SW480 (cell line): ENCODE measurements at places on chromosomes 13 and 19.

DNA sequence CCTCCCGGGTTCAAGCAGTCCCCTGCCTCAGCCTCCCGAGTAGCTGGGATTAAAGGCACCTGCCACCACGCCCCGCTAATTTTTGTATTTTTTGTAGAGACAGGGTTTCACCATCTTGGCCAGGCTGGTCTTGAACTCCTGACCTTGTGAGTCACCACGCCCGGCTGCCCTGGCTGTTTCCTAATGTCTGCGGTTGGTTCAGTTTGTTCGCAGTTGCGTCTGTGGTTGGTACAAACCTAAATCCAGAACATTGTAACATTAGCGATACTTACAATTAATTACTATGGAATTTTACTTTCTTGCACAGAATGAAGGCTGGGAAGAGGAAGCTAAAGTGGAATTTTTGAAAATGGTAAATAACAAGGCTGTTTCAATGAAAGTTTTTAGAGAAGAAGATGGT, 38.1 kb downstream of the RNF17 start:
- peak; percentile 8 for DNase-seq

DNA sequence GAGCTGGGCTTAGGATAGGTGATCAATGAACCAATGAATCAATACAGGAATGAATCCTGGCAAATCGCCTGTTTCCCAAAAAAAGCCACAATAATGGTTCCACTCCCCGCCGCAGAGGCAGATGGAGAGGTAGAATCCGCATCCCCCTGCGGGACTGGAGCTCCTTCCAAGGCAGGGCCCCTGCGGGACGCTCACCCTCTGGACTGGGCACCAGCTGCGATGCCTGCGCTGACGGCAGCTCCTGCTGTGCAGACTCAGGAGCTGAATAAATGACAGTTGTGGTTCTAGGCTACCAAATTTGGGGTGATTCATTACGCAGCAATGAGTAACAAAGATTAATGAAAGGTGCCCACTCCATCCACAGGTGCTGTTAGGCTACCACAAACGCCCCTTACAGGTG, 8.8 kb upstream of the CDC34 start:
- peak; percentile 65 for DNase-seq

DNA sequence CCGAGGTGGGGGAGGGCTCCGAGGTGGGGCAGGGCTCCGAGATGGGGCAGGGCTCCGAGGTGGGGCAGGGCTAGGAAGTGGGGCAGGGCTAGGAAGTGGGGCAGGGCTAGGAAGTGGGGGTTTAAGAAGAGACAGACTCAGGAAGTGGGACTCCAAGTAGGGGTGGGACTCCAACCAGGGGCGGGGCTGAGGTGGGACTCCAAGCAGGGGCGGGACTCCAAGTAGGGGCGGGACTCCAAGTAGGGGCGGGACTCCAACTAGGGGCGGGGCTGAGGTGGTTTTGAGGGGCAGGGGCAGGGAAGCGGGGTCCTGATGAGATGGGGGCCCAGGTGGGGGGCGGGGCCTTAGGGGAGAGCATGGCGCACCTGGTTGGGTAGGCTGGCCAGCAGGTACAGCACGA, 13.6 kb downstream of the CFD start:
- peak; percentile 58 for DNase-seq

GRCh38 chr19:54179921-54180461, 7.0 kb upstream of the TMC4 start:
- no peak for DNase-seq

DNA sequence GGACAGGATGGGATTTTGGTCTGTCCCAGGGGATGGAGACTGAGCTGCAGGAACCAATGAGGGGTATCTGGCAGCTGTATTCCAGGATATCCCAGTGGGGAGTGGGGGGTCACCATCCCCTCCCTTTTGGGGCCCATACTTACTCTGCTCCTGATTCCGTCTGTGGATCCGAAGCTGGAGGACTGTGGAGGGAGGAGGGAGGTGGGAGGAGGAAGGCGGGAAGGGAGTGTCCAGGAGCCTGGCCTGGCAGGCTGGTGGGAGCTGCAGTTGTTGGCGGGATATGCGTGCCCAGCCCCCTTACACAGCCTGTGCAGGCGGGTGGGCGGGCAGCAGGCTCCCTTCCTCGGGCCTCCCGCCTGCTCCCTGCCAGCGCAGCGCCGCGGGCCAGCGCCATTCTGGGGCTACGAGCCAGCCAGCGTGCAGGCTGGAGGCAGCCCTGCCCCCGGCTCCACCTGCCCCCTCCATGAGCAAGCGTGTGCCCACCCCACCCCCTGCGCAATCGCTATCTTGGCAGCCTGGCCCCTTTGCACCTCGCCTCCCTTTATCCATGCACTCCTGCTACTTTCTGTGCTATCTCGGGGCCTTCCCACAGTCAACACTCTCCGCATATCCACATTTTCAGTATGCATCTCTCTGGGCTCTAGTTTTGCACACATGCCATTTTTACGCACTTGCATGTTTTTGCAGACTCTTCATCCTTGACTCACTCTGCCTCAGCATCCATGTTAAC, 2.8 kb downstream of the MAMSTR start:
- DNase-seq: no peak

- DNase-seq: no peak
These were observed 39.4 kb upstream of the MEDAG start for GRCh38 chr13:30866677-30867076.
